Chondrocyte (in vitro differentiated cells): ENCODE measurements at places on chromosomes 7 and 10.

GRCh38 chr10:24723386-24723787 is 300 bp downstream of the ARHGAP21 start:
- DNase-seq = no peak

DNA sequence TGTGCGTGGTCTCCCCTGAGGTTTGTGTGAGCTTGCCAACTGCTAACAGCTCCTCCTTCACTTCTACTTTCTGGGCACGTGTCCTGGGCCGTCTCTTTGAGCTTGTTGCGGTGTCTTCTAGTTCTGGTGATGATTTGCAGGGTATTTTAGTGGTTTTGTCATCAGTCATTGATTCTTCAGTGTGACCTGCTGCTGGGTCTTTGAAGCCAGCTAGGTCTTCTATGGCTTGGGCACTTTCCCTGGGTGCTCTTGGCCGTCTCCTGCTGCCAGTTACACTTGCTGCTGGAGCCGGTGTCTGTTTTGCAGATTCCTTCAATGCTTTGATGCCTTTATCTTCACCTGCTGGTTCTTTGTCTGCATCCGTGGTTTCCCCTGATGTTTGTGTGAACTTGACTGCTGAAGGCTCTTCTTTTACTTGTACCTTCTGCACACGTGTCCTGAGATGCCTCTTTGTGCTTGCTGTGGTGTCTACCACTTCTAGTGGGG is 23.0 kb downstream of the MKI67 start:
- DNase-seq = no peak

DNA sequence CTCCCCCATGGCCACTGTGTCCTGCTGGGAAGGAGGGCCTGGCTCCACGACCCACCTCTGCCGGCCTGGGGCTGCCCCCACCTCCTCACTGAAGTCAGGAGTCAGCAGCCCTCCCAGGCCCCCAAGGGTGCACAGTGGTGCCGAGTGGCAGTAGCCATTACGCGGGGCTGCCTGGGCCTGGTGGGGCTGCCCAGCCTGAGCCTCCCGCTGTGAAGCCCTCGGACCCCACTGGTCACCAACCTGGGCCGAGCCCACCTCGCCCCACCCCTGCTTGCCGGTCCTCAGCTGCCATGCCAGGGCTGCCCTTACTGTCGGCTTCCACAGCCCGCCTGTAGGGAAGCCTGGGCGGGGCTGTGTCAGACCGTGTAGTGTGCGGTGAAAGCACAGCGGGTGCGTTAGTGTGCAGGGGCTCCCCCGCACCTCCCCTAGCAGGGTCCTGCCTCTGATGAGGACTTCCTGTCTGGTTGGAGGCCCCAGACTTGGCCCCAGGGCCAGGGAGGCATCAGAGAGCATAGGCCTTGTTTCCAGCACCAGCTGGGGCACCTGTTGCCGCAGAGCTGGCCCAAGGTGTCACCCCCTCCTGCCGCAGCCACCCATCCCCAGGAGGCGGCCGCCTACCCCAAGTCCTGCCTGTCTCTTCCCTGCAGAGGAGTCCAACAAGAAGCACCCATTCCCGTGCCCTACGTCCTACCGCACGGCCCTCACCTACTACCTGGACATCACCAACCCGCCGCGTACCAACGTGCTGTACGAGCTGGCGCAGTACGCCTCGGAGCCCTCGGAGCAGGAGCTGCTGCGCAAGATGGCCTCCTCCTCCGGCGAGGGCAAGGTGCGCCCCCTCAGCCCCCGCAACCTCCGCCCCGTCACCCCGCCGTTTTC is 10.0 kb downstream of the TMEM120A start:
- DNase-seq = peak; percentile 92

GRCh38 chr10:72981028-72981881 is 26.6 kb upstream of the PLA2G12B start:
- DNase-seq = no peak

GRCh38 chr7:154902600-154903082 is 100.3 kb downstream of the PAXIP1 start:
- DNase-seq = peak; percentile 62

DNA sequence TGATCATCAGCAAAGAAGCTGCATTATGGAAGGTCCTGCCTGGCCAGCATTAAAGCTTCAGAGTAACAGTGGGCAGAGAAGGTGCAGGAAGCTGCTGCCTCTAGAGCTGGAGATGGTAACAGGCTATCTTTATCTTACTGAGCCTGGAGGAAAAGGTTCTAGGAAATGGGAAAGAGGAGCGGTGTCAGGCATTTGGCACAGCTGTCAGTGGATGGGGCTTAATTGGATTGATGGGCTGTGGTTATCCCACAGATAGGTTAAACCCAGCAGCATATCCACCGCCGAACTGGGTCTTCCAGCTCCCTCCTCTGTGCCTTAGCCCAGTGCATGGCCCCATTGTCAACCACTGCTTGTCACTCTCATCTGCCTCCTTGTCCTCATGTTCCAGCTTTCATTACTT is 127.6 kb downstream of the CCNY start:
- no peak for DNase-seq

DNA sequence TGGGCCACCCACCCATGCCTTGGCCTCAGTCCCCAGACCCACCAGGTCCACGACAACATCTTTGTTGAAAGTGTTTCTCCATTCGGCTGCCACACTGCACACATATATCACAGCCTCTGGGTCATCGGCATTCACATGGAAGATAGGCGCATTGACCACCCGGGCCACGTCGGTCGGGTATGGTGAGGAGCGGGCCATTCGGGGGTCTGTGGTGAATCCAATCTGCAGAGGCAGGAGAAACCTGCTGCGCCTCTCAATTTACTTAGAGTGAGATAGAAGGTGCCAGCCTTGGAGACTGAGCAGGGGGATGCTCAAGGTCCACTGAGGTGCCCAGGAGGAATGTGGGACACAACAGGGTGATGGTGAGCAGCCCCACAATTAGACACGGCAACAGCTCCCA is 16.4 kb downstream of the OGDHL start:
- no peak for DNase-seq

DNA sequence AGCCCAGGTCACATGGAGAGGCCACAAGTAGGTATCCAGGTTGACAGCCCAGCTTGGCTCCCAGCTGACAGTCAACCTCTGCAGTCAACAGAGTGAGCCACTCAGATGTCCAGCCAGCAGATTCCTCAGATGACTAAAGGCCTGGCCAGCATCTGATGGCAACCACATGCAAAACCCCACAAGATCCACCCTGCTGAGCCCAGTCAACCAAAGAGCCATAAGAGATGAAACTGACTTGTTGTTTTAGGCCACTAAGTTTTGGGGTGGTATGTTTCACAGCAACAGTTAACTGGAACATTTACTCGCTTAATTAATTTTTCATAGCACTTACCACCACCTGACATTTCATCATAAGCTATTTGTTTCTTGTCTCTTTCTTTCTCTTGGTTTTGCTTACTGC is 107.3 kb upstream of the KDM7A start:
- no peak for DNase-seq
